ENCODE measurements at places on chromosomes 2 and 18. TPM values are rescaled to one million over a fixed set of nuclear protein-coding genes. Genes with fewer than 3 reads are reported as not detected.

The GAL3ST2 gene
- 0.46 TPM for total RNA-seq

The ALLC gene
- not detected for total RNA-seq

The KHK gene
- 0.98 TPM for total RNA-seq

The IL36A gene
- not detected for total RNA-seq

The CHAC2 gene
- 0.78 TPM for total RNA-seq

The C18orf54 gene
- 2.7 TPM for total RNA-seq

The PRKAG3 gene
- total RNA-seq, result 0.52 TPM

The DSG1 gene
- total RNA-seq, result not detected

The GGCX gene
- total RNA-seq, result 80.2 TPM

The KCNG2 gene
- total RNA-seq, result not detected

The B3GNT7 gene
- total RNA-seq, result 1.1 TPM

The CCDC85A gene
- 0.13 TPM for total RNA-seq

The SYT4 gene
- total RNA-seq, result not detected

The TFPI gene
- total RNA-seq, result 489 TPM

The CHRNG gene
- not detected for total RNA-seq

The TTC39C gene
- 13.5 TPM for total RNA-seq

The SERPINB4 gene
- not detected for total RNA-seq

The PLB1 gene
- 1.3 TPM for total RNA-seq

The C2orf80 gene
- not detected for total RNA-seq

The HOXD12 gene
- not detected for total RNA-seq

The TDRD15 gene
- total RNA-seq, result not detected

The OR6B2 gene
- not detected for total RNA-seq

The DYNAP gene
- total RNA-seq, result not detected

The ABCB11 gene
- total RNA-seq, result 0.13 TPM

The TUBA4B gene
- not detected for total RNA-seq

The TSPYL6 gene
- not detected for total RNA-seq

The CFAP53 gene
- total RNA-seq, result 0.46 TPM

The PRR30 gene
- not detected for total RNA-seq

The GPR35 gene
- 2.0 TPM for total RNA-seq

The UGT1A10 gene
- 0.10 TPM for total RNA-seq

The RESP18 gene
- not detected for total RNA-seq

The VWA3B gene
- total RNA-seq, result not detected

The SUPT7L gene
- total RNA-seq, result 19.4 TPM

Measured in smooth muscle cell of the pulmonary artery (primary cell).